ENCODE measurements at places on chromosomes 2 and 18. TPM values are rescaled to one million over a fixed set of nuclear protein-coding genes. Genes with fewer than 3 reads are reported as not detected.

Gene TMEM214
- total RNA-seq = 39.8 TPM

Gene SRD5A2
- not detected for total RNA-seq

Gene LINC00305
- total RNA-seq = not detected

Gene UGT1A4
- total RNA-seq = not detected

Gene POTEJ
- not detected for total RNA-seq

Gene SMAD2
- 42.7 TPM for total RNA-seq

Gene ELOA2
- total RNA-seq = not detected

Gene FAHD2B
- total RNA-seq = 5.9 TPM

Gene GAL3ST2
- not detected for total RNA-seq

Gene TRIM54
- not detected for total RNA-seq

Gene CACNB4
- total RNA-seq = 0.15 TPM

Gene MCM6
- total RNA-seq = 44.4 TPM

Measured in bronchus fibroblast of lung (primary cell).